ENCODE measurements at places on chromosomes 7 and 10. TPM values are rescaled to one million over a fixed set of nuclear protein-coding genes. Genes with fewer than 3 reads are reported as not detected.

The MACC1 gene
- 0.05 TPM for total RNA-seq

The UNCX gene
- not detected for total RNA-seq

The RINT1 gene
- 38.0 TPM for total RNA-seq

The LDB3 gene
- 0.05 TPM for total RNA-seq

The C10orf143 gene
- total RNA-seq, result 5.8 TPM

- no peaks in the 10 kb centered on the region for H3K36me3 ChIP-seq
- DNase-seq, result no peak
- H3K4me3 ChIP-seq, result no peak overlapping the region
These were observed 26.4 kb downstream of the MET start for GRCh38 chr7:116698396-116698795.

DNA sequence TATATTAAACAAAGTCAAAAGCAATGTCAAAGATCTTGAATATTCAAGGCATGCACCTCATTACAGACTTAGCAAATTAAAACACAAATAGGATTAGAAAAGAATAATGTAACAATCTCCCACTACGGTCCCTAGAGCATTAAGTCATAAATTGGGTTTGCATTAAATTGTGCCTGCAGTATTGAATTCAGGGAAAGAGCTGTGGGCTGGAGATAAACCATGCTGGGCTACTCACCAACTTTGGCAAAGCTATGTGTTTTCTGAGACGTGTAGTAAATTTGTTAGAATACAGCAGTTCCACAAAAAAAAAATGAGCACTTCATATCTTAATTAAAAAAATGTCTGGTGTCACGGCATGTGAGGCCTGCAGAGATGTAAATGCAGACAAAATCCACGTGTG is 241.6 kb downstream of the SNX10 start:
- DNase-seq, result no peak
- H3K4me3 ChIP-seq, result no peak overlapping the region
- no peak overlapping the region for H3K27ac ChIP-seq

DNA sequence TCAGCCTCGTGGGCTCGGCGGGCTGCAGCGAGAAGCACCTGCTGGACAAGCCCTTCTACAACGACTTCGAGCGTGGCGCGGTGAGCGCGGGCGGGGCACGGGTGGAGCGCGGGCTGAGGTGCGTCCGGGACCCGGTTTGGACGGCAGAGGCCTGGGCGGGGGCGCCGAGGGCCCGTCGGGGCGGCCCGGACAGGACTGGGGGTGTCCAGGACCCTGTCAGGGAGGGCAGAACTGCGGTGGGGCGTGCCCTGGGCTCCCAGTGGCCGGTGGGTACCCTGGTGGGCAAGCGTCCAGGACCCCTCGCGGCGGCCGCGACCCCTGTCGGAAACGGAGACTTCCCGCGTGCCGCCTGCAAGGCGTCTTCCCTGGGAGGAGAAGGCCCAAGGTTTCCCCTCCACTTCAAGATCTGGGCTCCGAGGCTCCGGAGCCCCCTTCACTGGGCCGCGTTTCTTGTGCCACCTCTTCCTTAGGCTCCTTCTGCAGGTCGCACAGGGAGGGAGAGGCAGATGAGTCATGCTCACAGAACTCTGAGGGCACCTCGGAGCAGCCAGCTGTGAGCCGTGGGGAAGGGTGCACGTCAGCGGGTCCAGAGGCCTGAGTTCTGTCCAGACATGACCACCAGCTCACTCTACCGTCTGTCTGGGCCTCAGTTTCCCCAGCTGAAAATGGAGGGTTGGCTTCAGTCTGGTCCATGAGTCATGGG is 485 bp downstream of the ALOX5 start:
- no peak for DNase-seq
- peaks cover 17% of the 10 kb centered on the region for H3K27me3 ChIP-seq
- H3K36me3 ChIP-seq, result no peaks in the 10 kb centered on the region
- peak overlapping the region; percentile 43 for H3K4me3 ChIP-seq
- peaks cover 29% of the 10 kb centered on the region for H3K4me1 ChIP-seq
- H3K27ac ChIP-seq, result no peak overlapping the region

- peaks cover 93% of the 10 kb centered on the region for H3K36me3 ChIP-seq
- no peaks in the 10 kb centered on the region for H3K27me3 ChIP-seq
- H3K27ac ChIP-seq, result no peak overlapping the region
- DNase-seq, result peak; percentile 10
These were observed 21.9 kb downstream of the PDCD4 start for GRCh38 chr10:110893559-110894179.

DNA sequence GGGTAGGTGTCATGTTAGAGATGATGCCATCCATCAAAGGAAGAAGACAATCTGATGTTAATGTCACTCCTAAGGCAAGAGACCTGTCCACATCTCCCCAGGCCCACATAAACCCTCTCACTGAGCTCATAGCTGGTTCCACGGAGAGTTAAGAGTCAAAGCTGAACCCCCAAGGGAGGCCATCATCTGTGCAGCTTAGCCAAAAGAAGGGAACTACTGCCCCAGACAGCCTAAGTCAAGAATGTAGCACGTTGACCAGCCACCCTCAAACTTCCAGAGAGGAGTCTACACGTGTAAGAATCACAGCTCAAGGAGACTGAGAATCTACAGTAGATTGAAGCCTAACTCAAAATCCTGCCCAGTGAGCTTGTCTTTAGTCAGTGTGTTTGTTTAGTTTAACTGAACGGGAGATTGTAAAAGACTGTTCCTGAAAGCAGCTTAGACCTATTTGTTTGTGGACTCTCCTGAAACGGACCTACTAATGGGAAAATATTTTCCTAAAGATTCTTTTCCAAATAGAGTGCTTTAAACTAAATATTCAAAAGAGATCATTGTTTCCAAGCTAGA is 192.7 kb upstream of the NFE2L3 start:
- H3K4me3 ChIP-seq, result no peak overlapping the region
- no peaks in the 10 kb centered on the region for H3K27me3 ChIP-seq
- H3K27ac ChIP-seq, result no peak overlapping the region
- H3K36me3 ChIP-seq, result no peaks in the 10 kb centered on the region

DNA sequence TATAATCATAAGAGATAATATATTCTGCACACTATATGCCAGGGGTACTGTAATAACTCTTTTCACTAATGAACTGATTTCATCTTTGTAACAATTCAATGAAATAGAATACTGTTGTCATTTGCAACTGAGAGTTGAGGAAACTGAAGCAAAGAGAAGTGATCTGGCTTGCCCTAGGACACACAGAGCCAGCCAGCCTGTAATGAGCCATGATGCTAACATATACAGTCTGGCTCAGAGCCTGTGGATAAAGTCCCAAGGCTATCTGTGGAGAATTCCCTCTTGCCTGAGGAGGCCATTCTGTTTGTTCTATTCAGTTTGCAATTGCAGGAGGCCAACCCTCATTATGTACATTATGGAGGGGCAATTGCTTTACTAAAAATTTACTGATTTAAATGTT is 241.3 kb downstream of the CXCL12 start:
- no peak overlapping the region for H3K4me3 ChIP-seq
- no peak overlapping the region for H3K27ac ChIP-seq
- H3K27me3 ChIP-seq, result no peaks in the 10 kb centered on the region
- H3K36me3 ChIP-seq, result no peaks in the 10 kb centered on the region
- no peak for DNase-seq
- H3K4me1 ChIP-seq, result no peaks in the 10 kb centered on the region

DNA sequence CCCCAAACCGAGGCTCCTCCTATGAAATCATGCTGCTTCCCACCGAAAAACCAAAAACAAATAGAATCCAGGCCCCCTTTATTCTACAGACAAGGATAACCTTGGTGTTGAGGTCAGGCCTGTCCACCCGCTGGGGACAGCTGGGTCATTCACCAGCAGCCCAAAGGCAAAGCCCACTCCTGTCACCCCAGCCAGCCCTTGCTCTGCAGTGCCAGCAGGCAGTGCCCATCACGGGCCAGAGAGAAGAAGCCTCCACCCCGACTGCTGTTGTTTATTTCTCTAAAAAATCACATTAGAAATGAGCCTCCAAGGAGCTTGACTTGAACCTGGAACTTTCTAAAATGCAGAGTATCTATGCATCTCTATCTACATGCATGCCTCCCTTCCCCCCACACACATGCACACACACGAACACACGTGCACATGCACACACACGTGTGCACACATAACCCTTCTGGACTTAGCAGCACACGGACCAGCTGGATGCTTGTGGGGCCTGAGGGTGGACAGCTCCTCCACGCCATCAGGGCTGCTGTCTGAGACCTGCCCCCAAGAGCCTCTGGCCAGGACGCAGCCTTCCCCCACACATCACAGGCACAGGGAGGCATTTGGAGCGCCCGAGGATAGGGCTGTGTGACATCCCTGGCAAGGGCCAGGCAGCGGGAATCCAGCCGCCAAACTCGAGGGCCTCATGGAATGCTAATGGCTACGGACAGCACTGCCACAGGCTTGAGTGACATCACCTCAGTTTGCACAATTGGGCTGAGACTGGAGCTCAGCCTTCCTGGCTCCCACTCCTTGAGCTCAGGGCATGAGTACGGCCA is 22.8 kb downstream of the PRKAG2 start:
- no peak overlapping the region for H3K27ac ChIP-seq
- no peak for DNase-seq
- H3K4me1 ChIP-seq, result peaks cover 32% of the 10 kb centered on the region
- H3K27me3 ChIP-seq, result no peaks in the 10 kb centered on the region
- H3K4me3 ChIP-seq, result no peak overlapping the region
- peaks cover 2% of the 10 kb centered on the region for H3K36me3 ChIP-seq

DNA sequence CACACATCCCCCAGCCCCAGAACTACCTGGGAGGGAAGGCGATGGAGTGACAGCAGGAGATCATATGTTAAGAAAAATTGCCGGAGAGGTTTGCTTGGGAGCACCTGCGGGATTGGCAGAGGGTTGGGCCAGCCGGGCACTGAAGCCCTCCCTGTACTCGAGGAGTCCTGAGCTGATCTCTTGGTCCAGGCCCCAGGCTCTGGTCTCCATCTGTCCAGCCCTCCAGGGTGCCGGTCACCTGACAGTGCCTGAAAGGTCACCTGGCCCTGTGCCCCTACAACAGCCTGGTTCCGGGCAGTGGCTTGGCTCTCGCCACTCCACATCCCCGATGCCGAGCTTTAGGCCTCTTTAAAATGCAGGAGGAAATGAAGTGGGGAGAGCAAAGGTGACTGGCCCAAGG is 47.3 kb upstream of the PCBD1 start:
- no peaks in the 10 kb centered on the region for H3K27me3 ChIP-seq
- H3K4me3 ChIP-seq, result no peak overlapping the region
- DNase-seq, result no peak
- H3K4me1 ChIP-seq, result no peaks in the 10 kb centered on the region
- no peak overlapping the region for H3K27ac ChIP-seq

DNA sequence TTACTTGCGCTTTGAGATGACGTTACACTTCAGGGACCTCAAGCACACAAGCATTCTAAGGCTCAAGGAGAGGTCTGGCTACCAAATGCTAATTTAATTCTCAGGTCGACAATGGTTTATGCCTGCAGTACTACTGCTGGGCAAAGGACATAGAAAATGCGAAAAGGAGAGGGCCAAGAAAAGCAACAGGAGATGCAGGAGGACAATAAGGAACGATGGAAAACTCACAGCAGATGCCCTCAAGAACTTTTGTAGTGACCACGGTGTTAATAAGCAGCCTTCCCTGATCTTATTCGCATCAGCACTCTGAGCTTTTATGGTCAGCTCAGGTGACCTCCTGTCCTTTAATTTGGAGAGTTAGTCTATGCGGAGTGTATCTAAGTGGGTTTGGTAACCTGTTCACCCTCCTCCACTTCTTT is 146.3 kb downstream of the GPR85 start:
- no peaks in the 10 kb centered on the region for H3K36me3 ChIP-seq
- H3K4me1 ChIP-seq, result peaks cover 18% of the 10 kb centered on the region
- no peaks in the 10 kb centered on the region for H3K27me3 ChIP-seq
- peak overlapping the region; percentile 66 for H3K27ac ChIP-seq
- no peak for DNase-seq
- H3K4me3 ChIP-seq, result peak overlapping the region; percentile 83

GRCh38 chr7:149404396-149404795 is 56.5 kb downstream of the ZNF777 start:
- H3K27me3 ChIP-seq, result no peaks in the 10 kb centered on the region
- H3K27ac ChIP-seq, result no peak overlapping the region
- no peak for DNase-seq
- H3K4me3 ChIP-seq, result no peak overlapping the region

DNA sequence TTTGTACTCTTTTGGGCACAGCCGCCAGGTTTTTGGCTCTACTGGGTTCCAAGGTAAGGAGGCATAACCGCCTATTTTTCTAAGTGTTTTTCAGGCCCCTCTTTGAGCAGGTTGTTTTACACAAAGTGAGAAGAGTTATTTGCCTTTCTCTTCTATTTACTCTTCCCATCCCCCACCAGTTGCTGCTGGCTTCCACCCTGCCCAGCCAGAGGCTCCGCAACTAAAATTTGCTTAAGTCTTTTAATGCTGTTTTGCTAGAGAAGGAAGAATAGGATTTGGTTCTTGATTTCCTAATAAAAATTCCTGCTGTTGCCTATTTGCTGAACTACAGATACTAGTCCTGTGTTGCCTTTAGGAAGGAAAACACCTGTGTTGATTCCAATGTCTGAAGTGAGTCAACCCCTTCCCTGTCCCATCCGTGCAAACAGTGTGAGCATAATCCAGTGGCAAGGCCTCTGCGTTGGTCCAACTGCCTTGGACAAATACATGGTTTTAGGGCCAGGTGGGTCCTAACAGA is 1.9 kb downstream of the PLA2G12B start:
- H3K27ac ChIP-seq, result no peak overlapping the region
- H3K4me3 ChIP-seq, result no peak overlapping the region
- peaks cover 2% of the 10 kb centered on the region for H3K27me3 ChIP-seq
- no peaks in the 10 kb centered on the region for H3K4me1 ChIP-seq
- no peak for DNase-seq

DNA sequence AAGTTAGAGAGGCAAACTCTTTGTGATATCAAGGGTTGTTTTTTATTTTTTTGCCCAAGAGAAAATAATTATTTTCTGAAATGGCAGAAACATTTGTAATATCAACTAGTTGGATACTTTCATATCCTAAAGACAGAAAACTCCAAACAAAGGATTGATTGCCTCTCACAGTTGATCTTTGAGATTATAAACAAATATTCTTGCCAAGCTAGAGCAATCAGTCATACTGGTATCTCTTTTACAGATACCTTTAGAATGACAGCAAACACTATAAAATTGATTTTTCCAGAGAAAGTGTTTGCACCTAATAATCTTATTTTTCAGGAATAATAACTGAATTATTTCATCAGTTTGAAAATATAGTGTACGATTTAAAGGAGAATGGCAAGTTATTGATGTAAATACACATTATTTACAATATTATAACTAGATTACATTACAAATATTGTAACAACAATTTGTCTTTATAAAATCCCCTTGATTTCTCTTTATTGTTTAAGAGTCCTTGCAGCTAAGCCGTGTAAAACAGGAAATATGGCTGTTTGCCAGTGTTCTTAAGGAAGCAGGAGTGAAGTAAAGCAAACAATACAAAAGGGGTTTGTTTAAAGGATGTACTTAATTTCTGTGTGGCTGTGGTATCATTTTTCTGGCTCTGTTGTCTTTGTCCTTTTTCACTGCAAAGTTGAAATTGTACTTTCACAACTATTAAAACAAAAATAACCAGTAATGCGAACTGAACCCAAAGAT is 58.4 kb downstream of the MAPK8 start:
- no peak for DNase-seq
- no peaks in the 10 kb centered on the region for H3K27me3 ChIP-seq
- H3K27ac ChIP-seq, result no peak overlapping the region
- H3K4me1 ChIP-seq, result no peaks in the 10 kb centered on the region

Measured in CD4-positive, alpha-beta T cell (primary cell).